Ascending aorta (tissue), 2 donors: ENCODE measurements at places on chromosomes 2 and 18.

DNA sequence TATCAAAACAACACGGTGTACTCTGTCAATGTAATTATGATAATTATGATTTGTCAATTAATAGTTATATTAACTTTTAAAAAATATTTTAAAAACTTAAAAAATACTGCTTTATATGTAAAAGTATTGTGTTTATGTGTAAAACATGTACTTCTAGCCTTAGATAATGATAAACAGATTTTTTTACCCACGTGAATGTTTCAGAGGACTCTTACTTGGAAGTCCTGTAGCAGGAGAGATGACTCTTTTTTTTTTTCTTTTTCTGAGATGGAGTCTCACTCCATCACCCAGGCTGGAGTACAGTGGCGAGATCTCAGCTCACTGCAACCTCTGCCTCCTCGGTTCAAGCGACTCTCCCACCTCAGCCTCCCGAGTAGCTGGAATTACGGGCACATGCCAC lies 6.2 kb upstream of the MTCL1 start:
- no peak for DNase-seq

GRCh38 chr2:223148516-223148915 lies 96.5 kb downstream of the KCNE4 start:
- no peak for DNase-seq

GRCh38 chr2:65366595-65367125 lies 65.7 kb downstream of the SPRED2 start:
- DNase-seq: peak; percentile 70

- no peak for DNase-seq
Observed at GRCh38 chr2:38446418-38446817, 69.3 kb upstream of the ATL2 start.

DNA sequence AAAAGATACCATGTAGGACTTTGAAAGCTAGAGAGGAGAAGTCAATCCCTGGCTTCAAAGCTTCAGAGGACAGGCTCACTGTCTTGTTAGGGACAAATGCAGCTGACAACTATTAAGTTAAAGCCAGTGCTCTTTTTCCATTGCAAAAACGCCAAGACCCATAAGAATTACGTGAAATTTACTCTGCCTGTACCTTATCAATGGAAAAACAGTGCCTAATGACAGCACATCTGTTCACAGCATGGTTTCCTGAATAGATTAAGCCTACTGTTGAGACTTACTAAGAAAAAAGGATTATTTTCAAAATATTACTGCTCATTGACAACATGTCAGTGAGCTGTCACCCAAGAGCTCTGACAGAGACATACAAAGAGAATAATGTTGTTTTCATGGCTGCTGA lies 52.9 kb downstream of the ANKRD12 start:
- no peak for DNase-seq

DNA sequence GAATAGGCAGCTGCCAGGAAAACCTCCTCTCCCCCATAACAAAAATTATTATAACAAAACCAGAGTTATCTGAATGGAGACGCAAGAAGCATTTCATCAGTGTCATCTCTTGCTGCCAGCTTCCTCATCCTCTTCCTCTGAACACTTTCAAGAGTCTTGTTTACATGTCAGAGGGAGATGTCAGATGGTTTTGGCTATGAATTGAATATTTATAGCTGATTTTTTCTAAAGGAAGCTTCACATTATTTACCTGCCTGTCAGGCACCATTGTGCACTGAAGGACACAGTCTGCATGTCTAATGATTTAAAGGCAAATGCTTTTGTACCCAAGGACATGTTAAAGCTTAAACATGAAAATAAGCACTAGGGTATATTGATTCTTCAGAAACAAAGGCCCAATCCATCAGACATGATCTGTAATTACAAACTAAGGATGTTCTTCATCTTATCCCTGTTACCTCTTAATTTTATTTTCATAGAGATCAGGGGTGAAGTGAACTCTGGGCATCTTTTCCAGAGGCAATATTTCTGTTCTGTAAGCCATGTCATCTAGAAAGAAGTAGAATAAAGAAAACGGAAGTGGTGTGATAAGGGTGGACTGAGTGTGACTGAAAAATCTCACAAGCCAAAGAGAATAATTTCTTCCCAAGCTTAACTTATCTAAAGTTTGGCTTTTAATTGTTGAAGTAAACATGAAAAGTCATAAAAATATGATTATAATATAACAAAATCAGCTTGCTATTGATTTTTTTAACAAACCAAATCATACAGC lies 168.7 kb downstream of the ANKRD44 start:
- DNase-seq: no peak

DNA sequence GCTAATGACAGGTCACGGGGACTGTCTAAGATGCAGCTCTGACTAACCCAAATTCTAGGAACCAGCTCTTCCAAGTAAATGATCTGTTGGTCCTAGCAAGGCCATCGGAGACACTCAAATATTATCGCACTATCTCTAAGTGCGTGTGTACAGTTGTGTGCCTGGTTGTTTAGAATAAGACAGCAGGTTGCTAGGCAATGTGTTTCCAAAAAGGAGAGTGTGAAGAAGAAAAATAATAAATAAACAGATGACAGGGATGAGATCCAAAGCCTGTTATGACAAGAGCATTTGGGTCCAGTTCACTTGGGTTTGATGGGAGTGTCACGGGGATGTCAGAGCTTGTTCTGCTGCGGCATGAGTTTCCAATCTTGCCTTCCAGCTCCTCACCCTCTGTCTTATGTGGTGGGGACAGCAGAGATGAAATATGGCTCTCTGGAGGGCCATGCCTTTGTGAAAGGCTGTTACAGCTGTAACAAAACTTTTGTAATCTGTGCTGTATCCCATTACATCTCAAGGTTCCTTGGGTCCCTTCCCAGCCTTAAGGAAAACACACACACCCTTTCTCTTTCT lies 127.5 kb upstream of the TNP1 start:
- DNase-seq: no peak

GRCh38 chr2:96647681-96648080 lies 5.1 kb downstream of the FER1L5 start:
- no peak for DNase-seq

- DNase-seq: no peak
Observed at GRCh38 chr2:63741884-63742579, 99.7 kb upstream of the UGP2 start.

GRCh38 chr18:66156946-66157687 lies 406.3 kb downstream of the CDH7 start:
- no peak for DNase-seq

GRCh38 chr2:110858993-110859701 lies 126.8 kb downstream of the ACOXL start:
- DNase-seq: no peak

GRCh38 chr18:44805643-44806042 lies 125.0 kb downstream of the SETBP1 start:
- no peak for DNase-seq

DNA sequence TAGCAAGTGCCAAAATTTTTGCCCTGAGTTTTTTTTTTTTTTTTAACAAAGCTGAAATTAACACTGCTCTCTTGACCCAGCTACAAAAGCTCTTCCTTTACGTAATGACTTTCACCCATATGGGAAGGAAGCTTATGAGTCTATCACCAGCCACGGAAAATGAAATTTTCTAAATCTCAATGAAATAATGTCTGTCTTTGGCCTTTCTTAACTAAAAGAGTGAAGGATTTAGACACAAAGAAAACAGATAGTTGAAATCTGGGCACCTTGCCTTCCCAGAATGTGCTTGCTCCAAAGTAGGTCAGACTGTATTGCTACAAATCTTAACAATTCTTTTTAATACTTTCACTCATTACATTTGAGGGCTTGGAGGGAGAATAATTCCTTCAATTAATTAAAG lies 180.8 kb upstream of the MGAT5 start:
- DNase-seq: no peak

GRCh38 chr18:28735731-28736130 lies 558.8 kb upstream of the CDH2 start:
- no peak for DNase-seq

DNA sequence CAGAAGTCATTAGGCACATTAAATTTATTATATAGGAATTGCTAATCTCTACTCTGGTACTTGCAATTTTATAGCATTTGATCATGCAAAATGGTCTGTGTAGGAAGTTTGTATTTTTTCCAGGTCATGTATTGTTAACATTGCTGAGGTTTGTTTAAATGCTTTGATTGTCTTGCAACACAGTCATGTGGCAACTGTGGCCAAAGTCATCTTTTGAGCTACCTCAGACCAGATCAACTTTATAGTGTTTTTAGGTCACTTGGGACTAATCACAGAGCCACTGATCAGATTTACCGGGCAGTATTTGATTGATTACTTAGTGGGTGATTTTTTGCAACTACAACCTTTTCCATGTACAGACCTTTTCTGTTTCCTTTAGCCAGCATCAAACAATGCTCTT lies 3.7 kb downstream of the SERPINB5 start:
- DNase-seq: no peak

- DNase-seq: no peak
Observed at GRCh38 chr18:5840547-5840946, 54.8 kb downstream of the TMEM200C start.
